Vagina (tissue), 2 donors: ENCODE measurements at places on chromosomes 4 and X.

- no peak for DNase-seq
Measured at GRCh38 chr4:113643505-113643904, 118.0 kb downstream of the CAMK2D start.

DNA sequence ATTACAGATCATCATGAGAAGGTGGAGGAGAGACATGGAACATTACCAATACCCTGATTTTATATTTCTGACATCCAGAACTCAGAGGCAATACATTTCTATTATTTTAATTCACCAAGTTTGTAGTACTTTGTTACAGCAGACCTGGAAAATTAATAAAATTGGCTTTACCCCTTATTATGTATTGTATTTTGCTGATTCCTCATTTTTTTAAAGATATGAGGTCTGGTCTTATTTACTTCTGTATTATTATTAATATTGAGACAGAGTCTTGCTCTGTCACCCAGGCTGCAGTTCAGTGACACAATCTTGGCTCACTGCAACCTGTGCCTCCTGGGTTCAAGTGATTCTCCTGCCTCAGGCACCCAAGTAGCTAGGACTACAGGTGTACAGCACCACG, 357.3 kb upstream of the TECRL start:
- DNase-seq, result no peak

DNA sequence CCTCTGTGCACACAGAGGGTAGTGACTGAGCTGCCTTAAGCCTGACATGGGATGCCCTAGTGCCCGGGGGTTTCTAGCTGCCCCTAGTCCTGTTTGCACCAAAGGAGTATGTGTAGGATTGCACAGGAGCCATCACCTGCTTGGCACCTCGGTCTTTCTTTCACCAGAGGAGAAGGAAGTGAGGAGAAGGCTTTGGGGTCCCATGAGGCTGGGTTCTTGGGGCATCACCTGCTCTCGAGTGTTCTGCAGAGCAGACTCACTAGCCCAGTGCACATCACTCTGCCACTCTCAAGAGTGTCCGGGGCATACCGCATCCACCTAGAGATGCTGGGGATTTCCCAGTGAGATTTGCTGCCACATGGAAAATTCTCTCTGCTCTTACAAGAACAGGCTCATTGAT, 40.5 kb upstream of the GPR78 start:
- no peak for DNase-seq

- DNase-seq, result no peak
Measured at GRCh38 chr4:53221832-53222480, 143.9 kb downstream of the SCFD2 start.

DNA sequence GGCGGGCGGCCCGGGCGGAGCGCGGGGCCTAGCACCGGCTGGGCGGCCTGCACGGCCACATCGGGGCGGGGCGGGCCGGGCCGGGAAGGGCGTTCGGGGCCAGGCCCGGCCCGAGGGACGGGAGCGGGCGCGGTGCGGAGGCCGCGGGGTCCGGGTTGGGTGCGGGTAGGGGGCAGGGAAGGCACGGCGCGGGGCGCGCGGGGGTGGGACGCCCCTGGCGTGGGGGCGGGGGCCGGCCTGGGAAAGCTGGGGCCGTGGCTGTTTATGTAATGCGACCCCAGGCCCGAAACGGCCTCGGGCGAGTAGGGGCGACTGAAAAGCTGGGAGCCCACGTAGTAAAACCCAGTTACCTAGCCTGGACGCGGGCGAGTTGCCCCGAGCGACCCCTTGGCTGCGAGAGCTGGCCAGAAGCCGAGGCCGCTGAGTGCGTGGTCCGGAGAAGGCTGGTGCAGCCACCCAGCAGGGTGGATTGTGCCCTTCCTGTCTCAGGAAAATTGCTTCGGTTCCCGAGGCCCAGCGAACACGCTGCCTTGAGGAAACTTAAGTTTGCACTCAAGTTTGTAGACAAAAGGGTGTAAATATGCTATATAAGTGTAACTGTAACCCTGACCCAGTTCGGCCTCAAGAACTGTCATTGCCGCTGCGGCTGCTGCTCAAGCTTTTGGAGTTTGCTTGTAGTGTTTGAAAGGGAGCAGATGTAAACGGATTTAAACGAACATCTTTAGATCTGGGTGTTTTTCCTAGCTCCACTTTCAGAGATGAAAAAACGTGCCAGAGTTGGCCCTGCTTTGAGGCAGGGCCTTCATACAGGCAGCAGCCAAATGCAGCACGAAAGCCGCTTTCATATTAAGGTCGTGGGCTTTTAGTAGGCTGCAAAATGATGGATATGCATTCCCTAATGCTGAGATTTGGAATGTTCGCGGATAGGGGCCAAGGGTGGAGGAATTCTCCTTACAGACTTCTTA, 674 bp downstream of the SEC24B start:
- DNase-seq, result no peak

DNA sequence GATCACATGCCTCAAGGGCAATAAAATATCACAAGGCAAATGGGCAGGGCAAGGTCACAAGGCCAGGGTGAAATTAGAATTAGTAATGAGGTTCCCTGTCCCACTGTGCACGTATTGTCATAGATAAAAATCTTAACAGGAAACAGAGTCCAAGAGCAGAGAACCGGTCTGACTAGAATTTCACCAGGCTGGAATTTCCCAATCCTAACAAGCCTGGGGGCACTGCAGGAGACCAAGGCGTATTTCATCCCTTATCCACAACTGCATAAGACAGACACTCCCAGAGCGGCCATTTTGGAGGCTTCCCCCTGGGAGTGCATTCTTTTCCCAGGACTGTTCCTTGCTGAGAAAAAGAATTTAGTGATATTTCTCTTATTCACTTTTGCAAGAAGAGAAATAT, 25.9 kb upstream of the PRDM5 start:
- no peak for DNase-seq

DNA sequence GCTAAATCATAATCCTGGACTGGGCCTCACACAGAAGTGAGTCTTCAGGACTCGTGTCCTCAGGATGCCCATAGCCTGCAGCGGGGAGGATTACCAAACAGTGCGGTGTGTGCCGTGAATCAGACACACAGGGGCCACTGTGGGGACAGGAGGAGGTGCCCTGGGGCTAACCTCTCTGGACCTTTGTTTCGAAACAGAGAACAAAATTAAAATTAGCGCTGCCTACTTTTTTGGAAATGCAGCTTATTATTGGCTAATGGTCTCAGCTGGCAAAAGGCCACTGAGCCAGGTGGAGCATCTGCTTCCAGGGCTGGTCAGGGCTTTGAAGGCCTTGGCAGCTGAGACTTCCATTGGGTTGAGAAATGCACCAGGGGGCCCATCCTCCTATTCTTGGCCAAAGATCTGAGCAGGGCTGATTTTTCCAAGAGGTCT, 236.2 kb downstream of the EVC2 start:
- no peak for DNase-seq
